ENCODE measurements at places on chromosomes 4 and X.

DNA sequence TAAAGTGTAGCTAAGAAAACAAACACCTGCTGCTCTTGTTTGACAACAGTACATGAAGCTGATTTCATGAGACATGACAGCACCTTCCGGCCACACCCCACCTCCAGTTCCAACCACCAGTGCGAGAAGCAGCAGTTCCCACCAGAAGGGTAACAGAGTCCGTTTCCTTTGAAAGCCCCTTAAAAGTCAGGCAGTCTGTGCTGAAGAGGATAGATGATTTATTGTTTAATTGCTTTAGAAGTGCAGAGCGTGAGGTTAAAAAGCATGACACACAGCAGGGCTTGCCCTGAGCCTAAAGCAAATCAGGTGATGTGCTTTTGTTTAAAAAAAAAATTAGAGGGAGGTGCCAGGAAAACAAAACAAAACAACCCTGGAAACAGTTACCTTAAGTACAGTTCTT is 82.6 kb downstream of the HADH start:
- DNase-seq, result no peak

DNA sequence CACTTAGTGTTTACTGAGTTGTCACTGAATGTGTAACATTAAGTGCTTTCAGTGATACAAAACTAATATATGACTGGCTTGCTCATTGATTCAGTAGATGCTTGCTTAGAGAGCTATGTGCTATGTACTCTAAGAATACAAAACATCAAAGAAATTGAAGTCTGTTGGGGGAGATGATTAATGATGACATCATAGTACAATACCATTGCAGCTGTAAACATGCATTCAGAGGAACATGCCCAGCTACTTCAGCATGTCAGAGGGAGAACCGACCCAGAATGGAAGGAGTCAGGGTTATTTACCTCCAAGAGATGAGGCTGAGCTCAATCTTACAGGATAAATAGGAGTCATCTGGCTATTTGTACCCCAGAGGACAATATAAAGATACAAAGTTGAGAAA is 290.8 kb downstream of the TENM3 start:
- DNase-seq, result no peak

- DNase-seq, result no peak
Measured at GRCh38 chr4:14272206-14272605, 644.7 kb upstream of the BOD1L1 start.

DNA sequence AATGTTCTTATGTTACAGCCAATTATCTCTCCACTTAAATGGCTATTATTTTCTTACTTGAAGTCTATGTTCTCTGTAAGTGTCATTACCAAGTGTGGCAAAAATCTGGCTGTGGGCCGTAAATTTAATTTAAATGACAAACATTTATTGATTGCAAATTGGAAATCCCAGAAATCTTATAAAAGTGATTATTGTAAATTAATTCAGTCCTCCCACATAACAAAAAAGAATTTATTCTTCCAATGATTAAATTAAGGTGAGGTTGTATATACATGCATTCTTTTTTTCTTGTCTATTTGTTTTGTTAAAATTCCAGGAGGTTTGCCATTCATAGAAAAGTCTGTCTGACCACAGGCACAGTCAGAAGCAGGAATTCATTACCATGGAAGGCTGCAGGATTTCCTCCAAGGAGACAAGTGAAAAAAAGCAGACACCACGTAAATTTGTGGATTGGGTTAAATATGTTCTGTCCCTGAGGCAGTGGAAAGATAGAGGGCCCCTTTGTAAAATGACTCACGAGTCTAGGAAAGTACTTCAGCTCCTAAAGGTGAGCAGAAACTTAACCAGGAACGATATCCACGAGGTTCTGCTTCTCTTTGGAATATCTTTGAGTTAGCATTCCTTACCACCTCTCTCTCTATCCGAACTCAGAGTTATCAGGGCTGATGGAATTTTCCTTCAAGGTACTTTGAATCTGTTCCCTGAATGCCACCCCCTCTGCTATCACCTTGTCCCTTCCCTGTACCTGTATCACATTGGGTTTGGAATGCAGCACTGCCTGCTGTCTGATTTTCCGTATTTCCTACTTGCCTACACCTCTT is 10.7 kb downstream of the PPARGC1A start:
- no peak for DNase-seq

GRCh38 chr4:15250021-15250441 is 177.8 kb upstream of the C1QTNF7 start:
- no peak for DNase-seq

GRCh38 chr4:73780243-73780642 is 39.9 kb downstream of the CXCL8 start:
- DNase-seq, result no peak

DNA sequence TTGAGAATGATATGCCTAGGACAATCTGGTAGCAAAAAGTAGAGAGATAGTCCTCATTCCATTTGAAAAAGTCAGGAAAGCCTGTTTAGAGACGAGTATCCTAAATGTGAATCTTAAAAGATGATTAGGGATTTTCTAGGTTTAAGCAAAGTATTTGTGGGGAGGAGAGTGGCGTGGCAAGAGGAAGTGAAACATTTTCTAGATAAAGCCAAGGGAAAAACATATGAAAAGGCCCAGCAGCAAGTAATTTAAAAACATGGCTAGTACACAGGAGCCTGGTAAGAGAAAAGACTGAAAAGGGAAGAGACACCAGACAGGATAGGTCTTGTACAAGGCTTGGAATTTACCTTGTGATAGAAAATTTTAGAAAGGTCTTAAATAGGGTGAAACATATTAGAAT is 45.9 kb downstream of the CORIN start:
- no peak for DNase-seq

Measured in AG09319 (cell line).